GM12878 (cell line): ENCODE measurements at places on chromosomes 2 and 18. TPM values are rescaled to one million over a fixed set of nuclear protein-coding genes. Genes with fewer than 3 reads are reported as not detected.

- H3K4me1 ChIP-seq, result peaks cover 30% of the 10 kb centered on the region
- DNase-seq, result no peak
- H3K4me3 ChIP-seq, result no peak overlapping the region
Measured at GRCh38 chr18:70195852-70196434, 9.5 kb downstream of the RTTN start.

GRCh38 chr2:219434468-219434717 lies 250 bp upstream of the SPEG start:
- H3K27ac ChIP-seq, result no peak overlapping the region
- DNase-seq, result no peak
- peaks cover 4% of the 10 kb centered on the region; the same call in 1 of the 2 replicates for H3K27me3 ChIP-seq
- H3K4me3 ChIP-seq, result no peak overlapping the region

GRCh38 chr2:120444691-120445240 lies 98.8 kb downstream of the INHBB start:
- no peak overlapping the region for H3K4me3 ChIP-seq
- peaks cover 12% of the 10 kb centered on the region for H3K27me3 ChIP-seq
- no peak overlapping the region for H3K27ac ChIP-seq

DNA sequence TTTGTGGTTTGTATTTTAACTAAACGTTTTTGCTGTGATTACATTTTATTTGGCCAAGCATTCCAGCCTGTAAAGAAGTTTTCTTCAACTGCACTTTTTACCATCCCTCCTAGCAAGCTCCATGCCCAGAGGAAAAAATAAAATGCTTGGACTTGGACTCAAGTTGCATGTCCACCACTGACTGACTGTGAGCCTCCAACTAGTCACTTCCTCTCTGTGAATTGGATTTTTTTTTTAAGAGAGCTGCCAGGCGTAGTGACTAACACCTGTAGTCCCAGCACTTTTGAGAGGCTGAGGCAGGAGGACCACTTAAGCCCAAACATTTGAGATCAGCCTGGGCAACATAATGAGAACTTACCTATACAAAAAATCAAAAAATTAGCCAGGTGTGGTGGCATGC lies 1185.2 kb upstream of the PIK3C3 start:
- no peaks in the 10 kb centered on the region for H3K4me1 ChIP-seq
- H3K36me3 ChIP-seq, result no peaks in the 10 kb centered on the region
- H3K27me3 ChIP-seq, result no peaks in the 10 kb centered on the region
- H3K27ac ChIP-seq, result no peak overlapping the region

DNA sequence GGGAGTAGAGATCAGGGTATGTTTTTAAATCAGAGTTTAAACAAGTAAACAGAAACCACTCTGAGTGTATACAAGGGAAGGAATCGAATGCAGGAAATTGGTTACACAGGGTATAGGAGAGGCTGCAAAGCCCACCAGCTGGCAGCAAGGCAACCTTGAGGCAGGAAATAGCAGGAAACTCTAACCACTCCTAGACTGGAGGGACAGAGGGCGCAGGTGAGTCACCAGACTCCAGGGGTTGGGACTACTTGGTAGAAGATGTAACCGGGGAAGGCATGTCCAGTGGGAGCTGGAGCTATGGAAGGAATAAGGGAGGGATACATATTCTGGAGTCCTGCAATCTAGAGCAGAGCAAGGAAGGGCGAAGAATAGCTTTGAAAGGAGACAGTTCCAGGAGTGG lies 152.3 kb downstream of the MEIS1 start:
- no peak for DNase-seq
- no peak overlapping the region for H3K4me3 ChIP-seq
- H3K27ac ChIP-seq, result no peak overlapping the region
- H3K27me3 ChIP-seq, result peaks cover 14% of the 10 kb centered on the region
- H3K4me1 ChIP-seq, result no peaks in the 10 kb centered on the region

GRCh38 chr18:6885006-6885481 lies 155.5 kb downstream of the ARHGAP28 start:
- no peaks in the 10 kb centered on the region for H3K27me3 ChIP-seq
- no peak for DNase-seq
- H3K27ac ChIP-seq, result no peak overlapping the region
- H3K4me3 ChIP-seq, result no peak overlapping the region

DNA sequence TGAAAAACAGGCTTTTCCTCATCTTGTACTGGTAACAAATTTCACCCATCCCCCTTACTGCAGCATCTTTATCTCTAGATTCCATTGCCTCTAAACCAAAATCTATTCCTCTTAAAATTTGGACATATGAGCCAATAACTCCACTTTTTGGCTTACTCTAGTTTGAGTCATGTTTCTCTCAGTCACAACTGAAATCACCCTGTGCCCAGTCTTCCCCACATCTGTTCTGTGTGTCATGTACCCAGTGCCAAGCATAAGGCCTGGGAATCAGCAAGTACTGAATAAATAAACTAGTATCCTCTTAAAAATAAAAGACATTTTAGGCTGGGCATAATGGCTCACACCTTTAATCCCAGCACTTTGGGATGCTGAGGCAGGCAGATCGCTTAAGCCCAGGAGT lies 20.8 kb upstream of the CHN1 start:
- H3K36me3 ChIP-seq, result no peaks in the 10 kb centered on the region
- no peak overlapping the region for H3K4me3 ChIP-seq
- no peaks in the 10 kb centered on the region for H3K27me3 ChIP-seq
- no peak overlapping the region for H3K27ac ChIP-seq
- no peak for DNase-seq

DNA sequence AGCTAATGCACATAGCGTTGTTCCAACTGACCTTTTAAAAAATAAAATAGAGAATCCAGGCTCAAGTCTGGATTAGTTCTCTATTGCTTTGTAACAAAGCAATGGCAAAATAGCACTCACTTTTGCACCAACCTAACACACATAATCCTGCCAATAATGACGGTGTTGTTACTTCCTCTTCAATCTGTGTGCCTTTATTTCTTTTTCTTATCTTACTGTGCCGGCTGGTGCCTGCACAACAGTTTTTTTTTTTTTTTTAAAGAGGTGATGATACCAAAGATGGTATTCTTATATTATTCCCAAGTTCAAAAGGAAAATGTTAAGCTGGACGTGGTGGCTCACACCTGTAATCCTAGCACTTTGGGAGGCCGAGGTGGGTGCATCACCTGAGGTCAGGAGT lies 3.4 kb downstream of the PLB1 start:
- no peak overlapping the region for H3K4me3 ChIP-seq
- H3K36me3 ChIP-seq, result no peaks in the 10 kb centered on the region
- no peak for DNase-seq
- H3K27ac ChIP-seq, result no peak overlapping the region

Gene CSRNP3
- 0.12 TPM in 1 of 2 replicates, not detected in the other for polyA plus RNA-seq

Gene SLC4A3
- 0.08 TPM in 1 of 2 replicates, not detected in the other for polyA plus RNA-seq

- H3K27ac ChIP-seq, result no peak overlapping the region
- no peaks in the 10 kb centered on the region for H3K4me1 ChIP-seq
- H3K36me3 ChIP-seq, result peaks cover 3% of the 10 kb centered on the region
- DNase-seq, result no peak
- H3K27me3 ChIP-seq, result no peaks in the 10 kb centered on the region
Measured at GRCh38 chr18:58727776-58728500, 56.7 kb downstream of the MALT1 start.

DNA sequence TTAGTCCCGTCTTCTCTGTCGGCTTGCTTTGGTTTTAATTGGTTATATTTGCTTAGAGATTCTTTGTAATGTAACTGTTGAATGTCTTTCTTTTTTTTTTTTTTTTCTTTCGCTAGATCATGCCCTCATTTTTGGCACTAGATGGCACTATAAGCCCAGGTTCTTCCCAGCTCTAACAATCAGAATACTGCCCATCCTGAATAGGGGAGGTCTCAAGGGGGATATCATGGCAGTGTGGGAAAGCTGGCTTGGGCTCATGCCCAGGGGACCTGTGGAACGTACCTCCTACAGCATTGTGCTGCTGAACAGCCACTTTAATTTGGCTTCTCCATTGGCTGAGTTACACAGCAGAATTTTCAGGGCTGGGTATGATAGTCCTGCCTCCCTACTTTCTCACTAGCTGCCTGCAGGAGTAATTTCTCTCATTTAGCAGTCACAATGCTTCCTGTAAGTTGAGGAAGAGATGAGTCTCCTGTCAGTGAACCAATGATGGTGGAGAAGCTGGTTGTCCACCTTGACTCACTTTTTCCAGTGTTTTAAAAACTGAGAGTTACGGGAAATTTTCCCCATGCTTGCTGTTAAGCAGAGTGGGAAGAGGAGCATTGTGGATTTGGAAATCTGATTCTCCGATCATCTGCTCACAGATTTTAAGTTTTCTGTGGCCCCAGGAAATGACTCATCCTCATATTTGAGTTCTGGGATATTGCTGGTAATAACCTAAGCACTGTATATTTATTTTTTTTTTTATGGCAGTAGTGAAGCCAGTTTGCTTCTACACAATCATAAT lies 47.2 kb downstream of the RAD51AP2 start:
- no peaks in the 10 kb centered on the region for H3K4me1 ChIP-seq
- no peak overlapping the region for H3K4me3 ChIP-seq
- no peaks in the 10 kb centered on the region for H3K27me3 ChIP-seq
- H3K36me3 ChIP-seq, result no peaks in the 10 kb centered on the region
- peak; percentile 4 for DNase-seq

GRCh38 chr2:113784823-113785744 lies 28.6 kb upstream of the SLC35F5 start:
- H3K36me3 ChIP-seq, result no peaks in the 10 kb centered on the region
- no peak overlapping the region for H3K27ac ChIP-seq
- DNase-seq, result no peak

Gene ABHD3
- polyA plus RNA-seq, result 47.4 and 49.8 TPM in 2 replicates

DNA sequence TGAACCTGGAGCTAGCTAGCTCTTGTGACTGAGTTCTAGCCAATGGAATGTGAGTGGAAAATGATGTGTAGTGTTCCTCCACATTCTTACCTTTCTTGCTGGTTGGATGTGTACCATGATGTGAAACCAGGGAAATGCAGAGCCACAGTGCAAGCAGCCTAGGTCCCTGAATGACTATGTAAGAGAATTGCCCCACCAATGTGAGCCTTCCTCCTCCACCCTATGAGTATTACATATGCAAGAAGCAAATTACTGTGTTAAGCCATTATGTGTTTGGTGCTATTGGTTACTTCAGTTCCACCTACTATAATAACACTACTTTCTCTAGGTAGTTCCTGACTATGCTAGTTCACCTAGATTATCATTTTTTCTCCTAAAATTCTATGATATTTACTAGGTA lies 39.6 kb downstream of the LCLAT1 start:
- no peaks in the 10 kb centered on the region for H3K27me3 ChIP-seq
- no peak overlapping the region for H3K4me3 ChIP-seq
- no peak for DNase-seq
- peaks cover 7% of the 10 kb centered on the region for H3K4me1 ChIP-seq
- H3K36me3 ChIP-seq, result no peaks in the 10 kb centered on the region

GRCh38 chr2:83340424-83340823 lies 1118.7 kb downstream of the SUCLG1 start:
- no peaks in the 10 kb centered on the region for H3K4me1 ChIP-seq
- no peaks in the 10 kb centered on the region for H3K27me3 ChIP-seq
- no peak for DNase-seq
- H3K27ac ChIP-seq, result no peak overlapping the region

DNA sequence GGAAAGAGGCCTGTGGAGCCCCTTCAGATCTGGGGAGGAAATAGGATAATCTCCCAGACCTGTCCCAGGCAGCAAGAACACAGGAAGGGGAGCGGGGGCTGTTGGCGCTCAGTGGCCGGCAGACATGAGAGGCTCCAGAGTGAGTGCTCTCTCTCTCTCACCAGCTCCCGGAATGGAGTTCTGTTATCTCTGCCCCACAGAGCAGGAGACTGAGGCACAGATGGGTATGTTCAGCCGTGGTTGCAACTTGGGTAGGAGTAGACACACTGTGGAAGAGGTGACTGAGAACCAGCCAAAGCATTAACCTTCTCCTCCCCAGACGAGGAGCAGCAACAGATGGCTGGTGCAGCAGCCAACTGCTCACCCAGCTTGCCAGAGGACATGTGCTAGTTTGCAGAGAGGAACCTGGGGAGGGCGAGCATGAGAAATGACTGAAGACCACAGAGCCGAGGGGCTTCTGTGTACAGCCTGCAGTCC lies 82.0 kb downstream of the NRP2 start:
- H3K27ac ChIP-seq, result no peak overlapping the region
- H3K27me3 ChIP-seq, result 0 out of 2 replicates have a peak, but pooled peaks cover 2% of the 10 kb centered on the region

GRCh38 chr2:131488306-131489205 lies 3.6 kb downstream of the MZT2A start:
- no peaks in the 10 kb centered on the region; the same call in 1 of the 2 replicates for H3K36me3 ChIP-seq
- DNase-seq, result no peak
- H3K4me1 ChIP-seq, result peaks cover 6% of the 10 kb centered on the region; the same call in 1 of the 2 replicates
- H3K4me3 ChIP-seq, result no peak overlapping the region
- H3K27me3 ChIP-seq, result no peaks in the 10 kb centered on the region

GRCh38 chr2:1823187-1824169 lies 79.2 kb upstream of the PXDN start:
- H3K27ac ChIP-seq, result no peak overlapping the region
- H3K4me3 ChIP-seq, result no peak overlapping the region
- DNase-seq, result no peak
- H3K4me1 ChIP-seq, result no peaks in the 10 kb centered on the region
- no peaks in the 10 kb centered on the region for H3K36me3 ChIP-seq

- no peak for DNase-seq
- H3K36me3 ChIP-seq, result no peaks in the 10 kb centered on the region
- no peak overlapping the region for H3K4me3 ChIP-seq
- no peaks in the 10 kb centered on the region for H3K27me3 ChIP-seq
Measured at GRCh38 chr2:63093502-63093901, 42.9 kb downstream of the OTX1 start.

DNA sequence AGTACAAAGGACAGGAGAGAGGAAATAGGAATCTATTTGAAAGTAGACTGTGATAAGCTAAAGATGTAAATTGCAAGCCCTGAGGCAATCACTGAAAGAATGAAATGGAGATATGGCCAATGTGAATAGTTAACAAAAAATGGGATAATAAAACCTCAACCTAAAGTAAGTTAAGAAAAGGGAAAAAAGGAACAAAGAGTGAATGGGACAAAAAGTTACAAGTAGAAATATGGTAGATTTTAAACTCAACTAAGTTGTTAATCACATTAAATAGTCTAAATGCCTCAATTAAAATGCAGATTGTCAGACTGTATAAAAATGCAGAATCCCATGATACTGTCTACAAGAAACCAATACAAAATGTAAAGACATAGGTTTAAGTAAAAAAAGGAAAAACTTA lies 165.2 kb upstream of the RBMS1 start:
- H3K27me3 ChIP-seq, result no peaks in the 10 kb centered on the region
- no peak for DNase-seq
- H3K4me3 ChIP-seq, result no peak overlapping the region
- H3K36me3 ChIP-seq, result no peaks in the 10 kb centered on the region
- no peaks in the 10 kb centered on the region for H3K4me1 ChIP-seq

Gene INO80B
- 5.4 and 6.7 TPM in 2 replicates for polyA plus RNA-seq

- no peak overlapping the region for H3K27ac ChIP-seq
- no peaks in the 10 kb centered on the region for H3K36me3 ChIP-seq
- no peak for DNase-seq
- H3K4me3 ChIP-seq, result no peak overlapping the region
- H3K27me3 ChIP-seq, result no peaks in the 10 kb centered on the region
Measured at GRCh38 chr2:210842896-210843295, 286.5 kb downstream of the CPS1 start.

- DNase-seq, result no peak
- H3K36me3 ChIP-seq, result no peaks in the 10 kb centered on the region
- no peaks in the 10 kb centered on the region for H3K4me1 ChIP-seq
- no peak overlapping the region for H3K4me3 ChIP-seq
- no peak overlapping the region for H3K27ac ChIP-seq
Measured at GRCh38 chr18:58861353-58861752, 3.3 kb upstream of the ZNF532 start.
